ENCODE measurements at places on chromosomes 7 and 10. TPM values are rescaled to one million over a fixed set of nuclear protein-coding genes. Genes with fewer than 3 reads are reported as not detected.

DNA sequence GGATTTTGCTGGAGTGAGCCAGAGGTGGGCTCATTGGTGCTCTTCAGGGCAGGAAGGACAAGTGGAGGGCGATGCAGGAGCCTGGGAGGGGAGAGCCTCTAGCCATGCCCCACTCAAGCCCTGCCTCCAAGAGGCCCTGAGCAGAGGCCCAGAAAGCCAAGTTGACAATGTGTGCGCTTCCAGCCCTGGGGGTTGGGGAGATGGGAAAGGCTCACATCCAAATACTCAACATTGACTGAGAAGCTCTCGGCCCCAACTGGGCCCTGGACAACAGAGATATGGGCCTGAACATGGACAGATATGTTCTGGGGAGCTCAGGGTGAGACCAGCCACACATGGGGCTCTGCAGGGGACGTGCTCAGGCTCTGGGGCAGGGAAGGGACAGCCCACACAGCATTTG, 39.0 kb downstream of the FRMPD2 start:
- H3K36me3 ChIP-seq = no peaks in the 10 kb centered on the region
- peaks cover 7% of the 10 kb centered on the region for H3K27me3 ChIP-seq
- no peak overlapping the region for H3K27ac ChIP-seq
- peaks cover 13% of the 10 kb centered on the region for H3K4me1 ChIP-seq

DNA sequence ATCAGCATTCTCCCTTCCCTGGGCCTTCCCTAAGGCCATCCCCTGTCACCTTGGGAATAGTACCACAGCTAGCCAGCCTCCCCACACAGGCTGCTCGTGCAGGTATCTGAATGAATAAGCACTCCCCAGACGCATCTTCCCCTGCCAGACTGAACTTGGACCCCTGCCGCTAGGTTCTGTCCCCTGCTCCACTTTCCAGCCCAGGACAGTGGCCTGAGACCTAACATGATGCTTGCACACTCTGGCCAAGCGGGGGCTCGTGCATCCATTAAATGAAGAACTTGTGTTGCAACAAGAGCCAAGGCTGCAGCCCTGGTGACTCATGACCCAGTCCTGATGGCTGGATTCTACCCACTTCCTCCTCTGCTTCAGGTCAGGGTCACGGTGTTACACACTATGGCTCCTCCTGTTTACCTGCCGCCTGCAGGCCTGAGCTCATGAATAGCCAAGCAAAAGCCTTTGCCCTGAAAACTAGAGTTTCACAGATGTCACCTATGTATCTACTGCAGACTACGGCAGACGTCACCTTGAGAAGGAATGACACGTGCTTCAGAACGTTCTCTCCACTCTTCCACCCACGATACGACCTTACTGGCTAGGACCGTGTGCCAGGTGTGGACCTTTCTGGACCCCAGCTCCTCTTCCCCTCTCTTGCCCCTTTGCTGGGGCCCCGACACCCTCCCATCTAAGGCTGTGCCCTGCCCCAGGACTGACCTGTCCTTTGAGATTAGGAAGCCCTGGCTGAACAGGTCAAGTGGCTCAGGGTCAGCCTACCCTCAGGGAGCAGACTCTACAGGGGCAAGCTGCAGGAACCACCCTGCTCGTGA, 6.5 kb downstream of the ASB13 start:
- peaks cover 28% of the 10 kb centered on the region for H3K4me1 ChIP-seq
- peaks cover 9% of the 10 kb centered on the region for H3K36me3 ChIP-seq
- no peak overlapping the region for H3K4me3 ChIP-seq
- H3K27ac ChIP-seq = no peak overlapping the region
- no peak for DNase-seq

GRCh38 chr7:106592282-106593027, 68.5 kb downstream of the CCDC71L start:
- H3K27ac ChIP-seq = no peak overlapping the region
- peaks cover 42% of the 10 kb centered on the region for H3K4me1 ChIP-seq
- DNase-seq = no peak
- H3K4me3 ChIP-seq = no peak overlapping the region
- no peaks in the 10 kb centered on the region for H3K27me3 ChIP-seq
- H3K36me3 ChIP-seq = no peaks in the 10 kb centered on the region

- DNase-seq = no peak
- no peak overlapping the region for H3K27ac ChIP-seq
- H3K4me3 ChIP-seq = no peak overlapping the region
- peaks cover 3% of the 10 kb centered on the region for H3K4me1 ChIP-seq
These were observed 8.9 kb upstream of the DYNC2I1 start for GRCh38 chr7:158847451-158847866.

- no peak for DNase-seq
- H3K27me3 ChIP-seq = no peaks in the 10 kb centered on the region
- H3K4me3 ChIP-seq = no peak overlapping the region
- H3K4me1 ChIP-seq = no peaks in the 10 kb centered on the region
- H3K36me3 ChIP-seq = no peaks in the 10 kb centered on the region
These were observed 182.0 kb upstream of the PPP1R3A start for GRCh38 chr7:114100810-114101209.

GRCh38 chr7:150409300-150410030, 30.3 kb downstream of the ZNF775 start:
- H3K36me3 ChIP-seq = peaks cover 30% of the 10 kb centered on the region
- H3K27me3 ChIP-seq = peaks cover 22% of the 10 kb centered on the region
- H3K27ac ChIP-seq = no peak overlapping the region

Gene SPDYE2B
- total RNA-seq = not detected

Gene SORBS1
- total RNA-seq = 103 TPM

Gene SYT15
- total RNA-seq = 0.77 TPM

Gene CC2D2B
- 2.1 TPM for total RNA-seq

Gene BET1
- 30.0 TPM for total RNA-seq

Gene WDR86
- 57.0 TPM for total RNA-seq
